Endothelial cell of umbilical vein (primary cell): ENCODE measurements at places on chromosomes 12 and 14. TPM values are rescaled to one million over a fixed set of nuclear protein-coding genes. Genes with fewer than 3 reads are reported as not detected.

TBX3 gene
- 1.1 and 2.0 TPM in 2 replicates for total RNA-seq

VWF gene
- total RNA-seq, result 1,882 and 2,328 TPM in 2 replicates

HOXC12 gene
- not detected in 2 replicates for total RNA-seq

MYH6 gene
- total RNA-seq, result not detected in 2 replicates

RBM19 gene
- 34.0 and 34.4 TPM in 2 replicates for total RNA-seq

CLEC4D gene
- not detected in 2 replicates for total RNA-seq

TMEM63C gene
- total RNA-seq, result not detected in 2 replicates

TAS2R43 gene
- total RNA-seq, result 0.88 and 1.8 TPM in 2 replicates

HHIPL1 gene
- total RNA-seq, result 2.0 and 2.1 TPM in 2 replicates

HVCN1 gene
- total RNA-seq, result 3.7 and 4.8 TPM in 2 replicates

RTL1 gene
- not detected in 2 replicates for total RNA-seq

OR6C68 gene
- not detected in 2 replicates for total RNA-seq

PRB4 gene
- not detected in 2 replicates for total RNA-seq

CCDC59 gene
- 45.4 and 50.7 TPM in 2 replicates for total RNA-seq

CD163L1 gene
- total RNA-seq, result 7.5 and 10.7 TPM in 2 replicates

ENDOU gene
- total RNA-seq, result not detected in 2 replicates

AMN1 gene
- total RNA-seq, result 8.5 and 11.8 TPM in 2 replicates

RAD9B gene
- total RNA-seq, result 0.15 TPM in 1 of 2 replicates, not detected in the other

ART4 gene
- total RNA-seq, result 7.8 and 12.5 TPM in 2 replicates

RNFT2 gene
- total RNA-seq, result 5.1 and 6.6 TPM in 2 replicates

TBK1 gene
- total RNA-seq, result 27.7 and 28.9 TPM in 2 replicates

NOPCHAP1 gene
- total RNA-seq, result 17.8 and 18.2 TPM in 2 replicates
